ENCODE measurements at places on chromosomes 2 and 18. TPM values are rescaled to one million over a fixed set of nuclear protein-coding genes. Genes with fewer than 3 reads are reported as not detected.
A peak's percentile ranks its signal among the peaks of the same experiment; 100 is the strongest.

GRCh38 chr2:7018767-7019166, 101.6 kb downstream of the RNF144A start:
- peaks cover 30% of the 10 kb centered on the region for H3K36me3 ChIP-seq
- H3K27me3 ChIP-seq: no peaks in the 10 kb centered on the region
- no peak overlapping the region for H3K27ac ChIP-seq

- peaks cover 79% of the 10 kb centered on the region for H3K4me1 ChIP-seq
- no peak overlapping the region for H3K27ac ChIP-seq
- DNase-seq: no peak
Observed at GRCh38 chr18:8616028-8616401, 6.8 kb downstream of the RAB12 start.

- no peak for DNase-seq
- H3K4me3 ChIP-seq: no peak overlapping the region
- H3K27me3 ChIP-seq: peaks cover 9% of the 10 kb centered on the region
- no peak overlapping the region for H3K27ac ChIP-seq
Observed at GRCh38 chr2:240310645-240311044, 124.8 kb upstream of the GPC1 start.

The NETO1 gene
- not detected for total RNA-seq

- no peak overlapping the region for H3K27ac ChIP-seq
- H3K4me1 ChIP-seq: peaks cover 8% of the 10 kb centered on the region
- no peaks in the 10 kb centered on the region for H3K27me3 ChIP-seq
- no peak overlapping the region for H3K4me3 ChIP-seq
- H3K36me3 ChIP-seq: no peaks in the 10 kb centered on the region
Observed at GRCh38 chr2:120319686-120320317, 26.1 kb upstream of the INHBB start.

The KCNJ3 gene
- total RNA-seq: not detected

The ACAA2 gene
- total RNA-seq: 67.9 TPM

The UGT1A9 gene
- total RNA-seq: not detected

- peaks cover 2% of the 10 kb centered on the region for H3K27me3 ChIP-seq
- no peaks in the 10 kb centered on the region for H3K4me1 ChIP-seq
- no peak overlapping the region for H3K4me3 ChIP-seq
Observed at GRCh38 chr2:219408631-219409030, 9.5 kb upstream of the DES start.

The ERBB4 gene
- total RNA-seq: not detected

DNA sequence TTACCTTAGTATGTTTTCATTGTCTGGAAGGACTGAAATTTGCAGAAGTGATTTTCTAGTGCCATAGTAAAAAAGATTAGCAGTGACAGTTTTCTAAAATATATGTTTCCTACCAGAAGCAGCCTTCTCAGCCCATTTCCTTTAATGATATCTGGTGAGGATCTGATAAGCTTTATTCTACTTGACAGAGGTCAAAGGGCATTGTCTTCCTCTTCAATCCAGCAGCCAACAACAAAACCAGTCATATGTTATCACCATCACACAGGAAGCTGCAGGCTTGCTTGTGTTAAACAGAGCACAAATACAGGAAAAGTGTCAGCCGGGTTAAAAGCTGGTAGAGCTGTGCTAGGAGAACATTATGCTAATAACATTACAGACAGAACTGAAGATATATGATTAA, 35.6 kb upstream of the ZSWIM2 start:
- no peaks in the 10 kb centered on the region for H3K36me3 ChIP-seq
- peaks cover 2% of the 10 kb centered on the region for H3K27me3 ChIP-seq
- H3K4me1 ChIP-seq: no peaks in the 10 kb centered on the region
- no peak overlapping the region for H3K27ac ChIP-seq
- H3K4me3 ChIP-seq: no peak overlapping the region
- no peak for DNase-seq

- H3K27me3 ChIP-seq: no peaks in the 10 kb centered on the region
- no peak overlapping the region for H3K27ac ChIP-seq
Observed at GRCh38 chr2:133574620-133575019, 6.4 kb upstream of the NCKAP5 start.

GRCh38 chr2:25274868-25275574, 66.7 kb downstream of the DNMT3A start:
- peaks cover 80% of the 10 kb centered on the region for H3K4me1 ChIP-seq
- H3K36me3 ChIP-seq: peaks cover 44% of the 10 kb centered on the region
- peak overlapping the region; percentile 94 for H3K27ac ChIP-seq
- H3K4me3 ChIP-seq: no peak overlapping the region
- peak; percentile 79 for DNase-seq
- no peaks in the 10 kb centered on the region for H3K27me3 ChIP-seq

DNA sequence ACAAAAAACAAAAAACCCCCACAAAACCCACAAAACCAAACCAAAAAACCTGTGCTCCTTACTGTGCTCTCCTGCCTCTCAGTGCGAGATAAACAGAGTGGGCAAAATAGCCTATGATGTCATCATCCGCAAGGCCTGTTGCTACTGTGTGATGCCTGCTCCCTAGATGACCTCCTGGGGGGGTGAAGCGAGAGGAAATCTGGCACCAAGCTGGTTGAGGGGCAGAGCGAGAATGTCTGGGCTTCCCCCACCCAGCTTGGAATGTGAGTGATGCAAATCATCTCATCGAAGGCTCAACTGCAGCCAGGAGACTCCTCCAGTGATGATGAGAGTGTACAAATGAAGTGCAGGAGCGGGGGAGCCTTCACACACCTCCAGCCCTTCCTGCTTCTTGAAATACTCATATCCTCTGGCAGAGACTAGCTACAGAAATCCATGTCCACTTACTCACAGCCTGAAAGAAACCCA, 57.7 kb upstream of the MAP4K3 start:
- H3K4me3 ChIP-seq: no peak overlapping the region
- H3K27me3 ChIP-seq: peaks cover 3% of the 10 kb centered on the region
- peaks cover 5% of the 10 kb centered on the region for H3K36me3 ChIP-seq
- H3K27ac ChIP-seq: no peak overlapping the region
- peak; percentile 19 for DNase-seq
- peaks cover 30% of the 10 kb centered on the region for H3K4me1 ChIP-seq

GRCh38 chr2:142874293-142874814, 3.1 kb upstream of the KYNU start:
- H3K27me3 ChIP-seq: no peaks in the 10 kb centered on the region
- H3K27ac ChIP-seq: no peak overlapping the region
- DNase-seq: no peak
- no peaks in the 10 kb centered on the region for H3K36me3 ChIP-seq
- H3K4me3 ChIP-seq: no peak overlapping the region
- no peaks in the 10 kb centered on the region for H3K4me1 ChIP-seq

The MSTN gene
- total RNA-seq: not detected

The PID1 gene
- total RNA-seq: not detected

GRCh38 chr2:25176138-25176537, 7.8 kb upstream of the POMC start:
- DNase-seq: no peak
- H3K4me3 ChIP-seq: no peak overlapping the region
- H3K27ac ChIP-seq: no peak overlapping the region
- H3K4me1 ChIP-seq: no peaks in the 10 kb centered on the region
- no peaks in the 10 kb centered on the region for H3K36me3 ChIP-seq
- peaks cover 2% of the 10 kb centered on the region for H3K27me3 ChIP-seq

DNA sequence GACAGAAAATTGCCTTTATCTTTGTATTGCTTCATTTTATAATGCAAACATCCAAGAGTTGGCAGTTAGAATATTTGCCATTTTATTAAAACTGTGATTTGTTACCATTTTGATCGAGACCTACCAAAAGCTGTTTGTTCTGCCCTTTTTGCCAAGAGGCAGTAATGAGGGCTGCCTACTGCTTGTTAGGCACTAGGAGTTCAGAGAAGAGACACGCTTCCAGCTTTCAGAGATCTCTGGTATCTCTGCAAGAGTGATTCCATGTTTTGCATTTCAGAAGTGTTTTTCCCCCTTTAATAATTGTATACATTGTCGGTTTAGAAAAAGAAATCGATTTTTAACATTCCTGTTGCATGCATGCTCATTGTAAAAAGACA, 628 bp downstream of the MRPL30 start:
- H3K4me3 ChIP-seq: peak overlapping the region; percentile 95
- H3K36me3 ChIP-seq: peaks cover 10% of the 10 kb centered on the region
- peaks cover 60% of the 10 kb centered on the region for H3K4me1 ChIP-seq
- H3K27ac ChIP-seq: peak overlapping the region; percentile 92
- H3K27me3 ChIP-seq: no peaks in the 10 kb centered on the region

The ASAP2 gene
- total RNA-seq: 0.15 TPM

DNA sequence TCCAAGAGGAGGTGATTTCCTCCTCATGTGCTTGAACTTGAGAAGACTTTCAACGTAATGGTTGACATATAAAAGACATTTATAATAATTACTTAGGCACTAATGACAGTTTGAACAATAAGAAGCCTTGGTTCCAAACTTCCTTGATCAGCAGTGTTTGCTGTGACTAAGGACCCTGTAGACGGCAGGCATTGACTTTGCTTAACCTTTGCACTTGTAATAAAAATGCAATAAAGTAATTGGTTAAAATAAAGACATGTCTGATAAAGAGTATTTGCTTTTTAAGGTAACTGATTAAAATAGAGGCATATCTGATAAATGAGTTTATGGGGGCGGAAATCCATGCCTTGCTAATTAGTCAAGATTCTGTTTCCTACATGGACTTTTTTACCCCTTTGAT, 82.2 kb upstream of the ST8SIA3 start:
- no peak for DNase-seq
- H3K36me3 ChIP-seq: no peaks in the 10 kb centered on the region
- peaks cover 13% of the 10 kb centered on the region for H3K27me3 ChIP-seq
- H3K4me3 ChIP-seq: no peak overlapping the region

DNA sequence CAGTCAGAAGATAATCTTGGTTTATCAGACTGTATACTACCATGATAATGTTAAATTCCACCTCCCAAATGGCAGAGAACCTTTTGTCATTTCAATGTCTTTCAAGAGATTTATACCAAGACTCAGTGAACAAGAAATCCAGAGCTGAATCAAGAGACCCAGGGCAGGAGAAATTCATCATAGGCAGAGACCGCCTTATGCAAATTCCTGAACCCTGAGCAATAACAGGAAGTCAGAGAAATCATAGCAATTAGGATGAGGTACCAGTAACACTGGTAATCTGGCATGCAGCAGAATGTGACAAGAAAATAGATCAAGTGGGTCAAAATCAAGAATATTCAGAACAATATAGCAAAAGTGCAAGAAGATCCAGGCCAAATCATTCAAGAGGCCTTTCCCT, 412.4 kb upstream of the LRATD1 start:
- no peaks in the 10 kb centered on the region for H3K36me3 ChIP-seq
- H3K4me1 ChIP-seq: no peaks in the 10 kb centered on the region
- DNase-seq: no peak
- H3K4me3 ChIP-seq: no peak overlapping the region

DNA sequence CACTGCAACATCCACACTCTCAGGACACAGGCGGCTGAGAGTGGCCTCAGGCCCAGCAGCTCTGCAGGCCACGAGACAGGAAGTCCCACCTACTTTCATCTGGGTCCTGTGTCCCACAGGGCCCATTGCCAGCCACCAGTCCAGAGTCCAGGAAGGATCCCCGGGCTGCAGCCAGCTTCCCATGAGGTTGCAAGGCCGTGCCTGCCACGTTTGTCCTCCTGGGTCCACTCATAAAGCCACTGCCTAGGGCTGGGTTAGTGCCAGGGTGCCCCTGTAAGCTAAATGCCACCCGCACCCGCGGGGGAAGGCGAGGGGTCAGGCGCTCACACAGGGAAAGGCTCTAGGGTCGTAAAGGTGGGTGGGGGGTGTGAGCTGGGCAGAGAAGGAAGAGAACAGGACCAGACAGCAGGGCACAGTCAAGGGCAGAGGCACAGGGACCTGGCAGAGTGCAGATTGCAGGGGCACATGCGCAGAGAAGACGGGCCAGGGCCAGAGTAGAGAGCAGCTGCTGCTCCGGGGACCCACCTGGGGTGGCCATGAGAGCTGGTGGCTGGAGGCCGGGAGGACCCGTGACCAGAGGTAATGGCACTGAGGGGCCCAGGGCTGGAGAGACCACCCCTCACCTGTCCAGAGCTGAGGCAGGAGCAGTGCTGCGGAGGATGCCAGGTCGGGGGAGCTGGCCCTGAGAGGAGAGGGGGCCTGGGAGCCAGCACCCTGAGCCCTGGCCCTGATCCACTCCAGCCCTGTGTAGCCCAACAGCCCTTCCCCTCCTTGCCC, 8.0 kb downstream of the AGXT start:
- no peaks in the 10 kb centered on the region for H3K36me3 ChIP-seq
- H3K4me1 ChIP-seq: no peaks in the 10 kb centered on the region
- H3K27me3 ChIP-seq: no peaks in the 10 kb centered on the region
- no peak overlapping the region for H3K4me3 ChIP-seq
- no peak for DNase-seq

The AFF3 gene
- 1.5 TPM for total RNA-seq

DNA sequence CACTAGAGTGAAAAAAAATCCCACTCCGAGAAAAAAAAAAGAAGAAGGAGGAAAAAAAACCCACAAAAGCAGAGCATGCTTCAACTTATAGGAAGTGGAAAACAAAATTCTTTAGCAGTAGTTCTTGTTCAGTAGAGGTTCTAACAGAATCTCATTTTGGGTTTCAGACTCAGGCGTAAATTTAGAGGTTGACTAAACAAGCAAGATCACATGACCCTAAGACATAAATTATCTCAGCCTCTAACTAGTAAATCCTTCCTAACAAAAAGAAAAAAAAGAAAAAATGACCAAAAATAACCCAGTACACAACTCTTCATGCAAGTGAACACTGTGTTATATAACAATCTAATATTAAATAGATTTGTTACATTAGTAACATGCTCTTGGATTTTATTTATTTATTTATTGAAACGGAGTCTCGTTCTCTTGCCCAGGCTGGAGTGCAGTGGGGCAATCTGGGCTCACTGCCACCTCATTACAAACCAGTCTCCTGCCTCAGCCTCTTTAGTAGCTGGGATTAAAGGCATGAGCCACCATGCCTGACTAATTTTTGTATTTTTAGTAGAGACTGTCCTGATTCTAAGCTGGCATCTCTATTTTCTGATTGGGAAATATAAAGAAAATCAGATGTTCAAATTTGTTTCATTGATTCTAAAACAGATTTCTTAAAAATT, 35.4 kb downstream of the PPP4R3B start:
- H3K27me3 ChIP-seq: no peaks in the 10 kb centered on the region
- H3K27ac ChIP-seq: peak overlapping the region; percentile 18
- peaks cover 20% of the 10 kb centered on the region for H3K36me3 ChIP-seq
- no peak overlapping the region for H3K4me3 ChIP-seq
- DNase-seq: no peak

DNA sequence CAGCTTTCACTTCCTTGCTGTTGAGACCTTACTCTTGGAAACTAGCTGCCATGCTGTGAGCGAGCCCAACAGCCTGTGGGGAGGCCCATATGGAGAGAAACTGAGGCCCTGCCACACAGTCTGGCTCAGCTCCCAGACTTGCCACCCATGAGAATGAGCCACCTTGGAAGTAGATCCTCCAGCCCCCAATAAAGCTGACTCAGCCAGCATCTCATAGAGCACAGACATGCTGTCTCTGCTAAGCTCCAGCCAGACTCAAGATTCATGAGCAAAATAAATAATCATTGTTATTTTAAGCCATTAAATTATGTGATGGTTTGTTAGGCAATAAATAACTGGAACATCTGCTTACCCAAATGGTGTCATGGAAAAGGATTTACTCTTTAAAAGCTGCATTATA, 53.6 kb upstream of the DDX18 start:
- no peaks in the 10 kb centered on the region for H3K4me1 ChIP-seq
- DNase-seq: no peak
- no peaks in the 10 kb centered on the region for H3K27me3 ChIP-seq
- no peak overlapping the region for H3K27ac ChIP-seq
- no peaks in the 10 kb centered on the region for H3K36me3 ChIP-seq

GRCh38 chr18:76252880-76253279, 242.2 kb downstream of the ZNF516 start:
- peaks cover 10% of the 10 kb centered on the region for H3K27me3 ChIP-seq
- peak; percentile 26 for DNase-seq
- H3K27ac ChIP-seq: no peak overlapping the region
- no peaks in the 10 kb centered on the region for H3K4me1 ChIP-seq

GRCh38 chr2:206616151-206616550, 26.1 kb upstream of the FAM237A start:
- H3K27me3 ChIP-seq: peaks cover 6% of the 10 kb centered on the region
- no peak overlapping the region for H3K27ac ChIP-seq
- H3K4me3 ChIP-seq: no peak overlapping the region
